ENCODE measurements at places on chromosomes 2 and 18.

- DNase-seq: no peak
These were observed 793.0 kb upstream of the ID2 start for GRCh38 chr2:7888876-7889275.

- no peak for DNase-seq
These were observed 93.9 kb upstream of the LGALSL start for GRCh38 chr2:64359892-64360657.

- no peak for DNase-seq
These were observed 91.2 kb downstream of the GALR1 start for GRCh38 chr18:77340815-77341214.

- no peak for DNase-seq
These were observed 9.3 kb downstream of the TGOLN2 start for GRCh38 chr2:85318222-85319074.

- no peak for DNase-seq
These were observed 50.5 kb downstream of the QPCT start for GRCh38 chr2:37394796-37395555.

GRCh38 chr18:68263481-68263880 is 451.4 kb downstream of the TMX3 start:
- DNase-seq: no peak

All from NCI-H1092 (cell line).